ENCODE measurements at places on chromosomes 16 and 17.
A peak's percentile ranks its signal among the peaks of the same experiment; 100 is the strongest.

- no peak for DNase-seq
Observed at GRCh38 chr16:75022567-75022966, 23.7 kb downstream of the ZNRF1 start.

DNA sequence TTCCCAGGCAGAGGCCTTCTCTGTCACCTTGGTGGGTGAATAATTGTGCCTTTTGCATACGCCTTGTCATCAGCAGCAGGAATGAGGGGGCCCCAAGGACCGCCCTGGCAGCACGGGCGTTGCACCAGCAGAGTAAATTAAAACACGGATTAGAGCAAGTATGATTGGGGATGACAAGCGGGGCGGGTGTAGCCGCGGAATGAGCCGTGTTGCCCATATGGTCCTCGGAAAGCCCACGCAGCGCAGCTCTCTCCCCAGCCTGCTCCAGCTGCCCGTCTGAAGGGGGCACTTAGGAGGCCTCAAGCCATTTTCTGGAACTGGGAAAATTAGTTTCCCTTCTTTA lies 299.4 kb upstream of the IRX3 start:
- no peak for DNase-seq

DNA sequence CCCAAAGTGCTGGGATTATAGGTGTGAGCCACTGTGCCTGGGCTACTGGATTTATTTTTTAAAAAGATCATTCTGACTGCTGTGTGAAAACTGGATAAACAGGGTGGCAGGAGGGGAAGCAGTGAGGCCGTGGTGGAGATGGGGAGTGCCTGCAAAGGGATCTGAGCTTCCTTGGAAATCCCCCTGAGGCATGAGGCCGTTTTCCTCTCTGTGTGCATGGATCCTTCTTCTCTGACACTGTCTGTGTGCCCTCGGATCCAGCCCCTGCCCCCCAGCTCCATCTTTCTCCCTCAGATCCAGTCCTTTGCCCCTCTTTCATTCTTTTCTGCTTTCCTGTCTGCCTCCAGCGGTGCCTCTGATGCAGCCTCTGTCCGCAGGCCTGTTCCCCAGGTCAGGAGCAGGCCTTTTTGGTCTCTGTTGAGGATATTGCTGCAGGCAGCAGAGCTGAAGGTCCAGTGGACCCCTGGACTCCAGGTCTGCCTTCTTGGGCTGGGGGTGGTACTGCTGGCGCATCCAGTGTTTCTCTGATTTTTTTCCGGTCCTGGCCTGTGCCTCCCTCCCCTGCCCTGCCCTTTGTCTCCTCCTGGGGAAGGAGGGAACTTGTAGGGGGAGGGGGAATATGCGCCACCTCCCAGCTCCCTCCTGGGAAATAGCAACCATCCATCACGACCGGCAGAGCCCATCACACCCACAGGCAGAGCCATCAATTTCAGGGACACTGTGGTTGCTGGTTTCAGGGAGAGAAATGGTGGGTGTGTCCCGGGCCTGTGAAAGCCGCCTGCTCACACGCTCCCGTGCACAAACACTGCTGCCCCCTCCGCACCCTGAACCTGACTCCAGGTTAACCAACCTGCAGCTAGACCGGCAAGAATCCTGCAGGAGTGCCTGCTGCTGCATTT lies 17.0 kb downstream of the MGAT5B start:
- no peak for DNase-seq

GRCh38 chr17:32006957-32007462 lies at the start of gene LRRC37B:
TSS of gene LRRC37B (plus strand) at chr17:32007383. CDS start at chr17:32021393, 14,010 bp downstream.
- peak; percentile 91 for DNase-seq

DNA sequence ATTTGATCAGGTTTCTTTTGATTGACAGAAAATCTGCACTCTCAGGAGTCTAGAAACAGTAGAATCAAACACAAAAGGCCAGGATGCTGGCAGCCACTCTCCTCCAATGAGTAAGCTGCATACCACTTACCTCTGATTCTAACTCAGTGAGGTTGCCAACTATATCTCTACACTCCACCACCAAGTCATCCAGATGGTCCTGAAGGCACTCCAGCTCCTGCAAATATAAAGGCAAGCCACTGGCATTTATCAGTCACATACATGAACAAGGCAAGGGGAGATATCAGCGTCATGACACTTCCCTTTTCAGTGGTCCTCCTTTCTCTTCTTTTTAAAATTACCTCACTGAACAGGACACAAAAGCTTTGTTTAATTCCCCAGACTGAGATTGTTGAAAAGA lies 53.1 kb upstream of the CLEC18B start:
- no peak for DNase-seq

GRCh38 chr17:36818134-36818825 lies 119.0 kb upstream of the LHX1 start:
- DNase-seq, result no peak

GRCh38 chr17:40089077-40089895 lies 11.1 kb downstream of the NR1D1 start:
- DNase-seq, result no peak

GRCh38 chr17:14061666-14062560 lies 7.4 kb upstream of the COX10 start:
- no peak for DNase-seq

DNA sequence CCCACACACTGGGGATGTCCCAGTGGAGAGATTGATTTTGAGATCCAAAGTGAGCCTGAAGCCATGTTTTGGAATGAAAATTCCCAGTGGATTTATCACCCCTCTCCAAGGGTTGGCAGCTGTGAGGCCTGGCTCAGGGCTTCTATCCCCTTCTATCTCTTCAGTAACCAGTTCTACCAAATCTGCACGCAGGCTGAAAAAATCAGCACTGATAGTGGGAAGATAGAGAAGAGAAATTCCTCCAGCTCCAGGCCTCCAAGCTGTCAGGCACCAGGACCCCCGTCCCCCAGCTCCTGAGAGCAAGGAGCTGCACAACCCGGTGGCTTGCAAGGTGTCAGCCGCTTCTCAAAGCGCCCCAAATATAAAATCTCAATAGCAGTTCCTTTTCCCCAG lies 1.0 kb downstream of the FLOT2 start:
- DNase-seq, result no peak

DNA sequence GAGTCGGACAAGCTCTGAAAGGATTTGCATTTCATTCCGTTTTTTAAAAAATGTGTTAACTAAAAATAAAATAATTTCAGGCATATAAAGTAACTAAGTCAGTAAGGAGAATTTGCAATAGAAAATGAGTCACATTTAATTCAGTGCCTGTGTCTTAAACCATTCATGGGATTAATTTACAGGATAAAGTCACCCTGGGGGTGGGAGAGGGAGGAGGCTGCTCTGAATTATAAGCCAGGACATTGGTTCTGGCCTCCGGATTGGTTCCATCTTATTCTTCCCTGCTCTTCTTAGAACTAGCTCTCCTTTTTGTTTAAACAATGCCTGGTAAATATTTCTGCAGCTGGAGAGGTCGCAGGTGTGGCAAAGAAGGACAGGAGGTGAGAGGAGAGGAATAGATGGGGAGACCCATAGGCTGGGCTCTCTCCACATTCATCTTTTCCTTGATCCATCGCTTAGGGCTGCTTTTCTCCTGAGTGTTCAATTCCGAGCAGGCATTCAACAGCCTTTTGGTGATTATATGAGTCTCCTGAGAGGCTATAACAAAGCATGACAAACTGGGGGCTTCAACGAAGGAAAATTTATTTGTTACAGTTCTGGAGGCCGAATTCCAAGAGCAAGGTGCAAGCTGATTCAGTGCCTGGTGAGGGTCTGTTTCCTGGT lies 319.2 kb downstream of the PHKB start:
- DNase-seq, result no peak

GRCh38 chr16:66735891-66736290 lies 15.5 kb downstream of the DYNC1LI2 start:
- DNase-seq, result no peak

DNA sequence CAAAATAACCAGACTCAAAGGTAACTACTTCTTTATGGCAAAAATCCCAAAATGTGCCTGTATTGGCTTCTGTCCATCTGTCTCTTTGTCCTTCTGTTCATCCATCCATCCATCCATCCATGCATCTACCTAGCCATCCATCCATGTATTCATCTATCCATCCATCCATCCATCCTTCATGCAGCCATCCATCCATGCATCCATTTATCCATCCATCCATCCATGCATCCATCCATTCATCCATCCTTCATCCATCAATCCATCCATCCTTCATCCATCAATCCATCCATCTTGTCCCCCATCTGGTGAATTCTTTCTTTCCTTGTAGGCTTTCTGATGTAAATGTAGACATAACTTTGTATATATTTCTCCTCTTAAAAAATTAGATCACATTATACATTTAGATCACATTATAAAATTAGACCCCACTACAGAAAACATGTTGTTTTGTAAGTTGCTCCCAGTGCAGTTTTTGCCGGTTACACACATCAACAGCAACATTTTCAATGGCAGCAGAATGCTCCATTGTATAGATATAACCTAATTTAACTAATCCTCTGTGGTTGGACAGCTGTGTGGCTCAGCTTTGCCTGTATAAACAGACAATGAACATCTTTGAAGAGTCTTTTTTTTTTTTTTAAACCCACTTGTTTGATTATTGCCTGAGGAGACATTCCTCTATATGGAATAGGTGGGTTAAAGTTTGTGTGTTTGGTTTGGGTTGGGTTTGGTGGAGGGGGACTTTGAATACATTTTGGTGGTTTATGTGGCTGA lies 72.0 kb downstream of the MSI2 start:
- no peak for DNase-seq

DNA sequence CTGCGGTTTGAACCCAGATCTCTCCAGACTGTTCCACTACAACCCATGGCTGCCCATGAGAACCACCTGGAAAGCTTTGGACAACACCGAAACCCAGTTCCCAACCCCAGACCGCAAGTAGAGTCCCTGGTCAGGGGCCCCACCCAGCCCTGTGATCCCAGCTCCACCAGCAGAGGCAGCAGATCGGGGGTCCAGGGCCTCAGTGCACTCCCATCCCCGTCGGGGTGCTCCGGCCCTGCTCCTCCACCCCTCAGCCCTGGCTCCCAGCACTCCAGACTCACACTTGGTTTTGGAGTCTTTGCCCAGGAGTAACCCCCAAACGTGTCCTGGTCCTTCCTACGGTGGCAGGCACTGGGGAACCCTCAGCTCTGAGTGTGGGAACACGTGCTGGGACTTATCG lies 20.7 kb upstream of the OSGIN1 start:
- DNase-seq, result no peak

DNA sequence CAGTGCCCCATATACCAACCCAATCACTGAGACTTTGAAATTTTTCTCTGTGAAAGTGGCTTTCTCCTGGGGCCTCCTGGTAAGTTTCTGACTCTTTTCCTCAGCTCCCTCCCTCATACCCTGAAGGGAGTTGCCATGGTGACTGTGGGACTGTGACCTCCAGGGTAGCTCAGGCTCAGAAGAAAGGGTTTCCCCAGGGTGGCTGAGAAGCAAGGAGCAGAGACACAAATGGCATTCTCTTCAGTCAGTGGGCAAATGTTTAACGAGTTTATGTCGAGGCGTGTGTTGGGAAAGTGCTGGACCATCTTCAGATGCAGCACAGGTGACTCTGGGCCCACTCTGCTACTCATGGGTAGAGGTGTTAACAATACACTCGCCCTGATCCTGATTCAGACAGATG lies 46.8 kb downstream of the MRPS23 start:
- no peak for DNase-seq

- DNase-seq, result no peak
Observed at GRCh38 chr17:67624886-67625656, 92.7 kb upstream of the NOL11 start.

DNA sequence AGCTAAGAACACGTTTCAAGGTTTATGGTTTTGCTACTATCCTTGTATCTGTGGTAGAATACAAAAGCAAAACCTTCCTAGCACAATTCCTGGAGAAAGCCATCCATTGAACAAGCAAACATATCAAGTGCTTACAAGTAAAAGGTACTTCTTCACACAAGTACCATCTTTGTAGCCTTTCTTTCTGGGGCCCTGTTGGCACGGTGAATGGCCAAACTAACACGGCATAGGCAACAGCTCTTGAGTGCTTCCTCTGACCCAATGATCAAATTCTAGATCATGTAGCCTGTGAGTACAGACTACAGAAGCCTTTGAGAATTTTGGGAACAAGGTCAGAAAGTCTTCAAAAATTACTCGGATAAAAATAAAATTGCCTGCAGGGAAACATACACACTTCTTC lies 57.9 kb downstream of the ANKFY1 start:
- no peak for DNase-seq
